Tibial nerve (tissue), 4 donors: ENCODE measurements at places on chromosomes 5 and 9.

DNA sequence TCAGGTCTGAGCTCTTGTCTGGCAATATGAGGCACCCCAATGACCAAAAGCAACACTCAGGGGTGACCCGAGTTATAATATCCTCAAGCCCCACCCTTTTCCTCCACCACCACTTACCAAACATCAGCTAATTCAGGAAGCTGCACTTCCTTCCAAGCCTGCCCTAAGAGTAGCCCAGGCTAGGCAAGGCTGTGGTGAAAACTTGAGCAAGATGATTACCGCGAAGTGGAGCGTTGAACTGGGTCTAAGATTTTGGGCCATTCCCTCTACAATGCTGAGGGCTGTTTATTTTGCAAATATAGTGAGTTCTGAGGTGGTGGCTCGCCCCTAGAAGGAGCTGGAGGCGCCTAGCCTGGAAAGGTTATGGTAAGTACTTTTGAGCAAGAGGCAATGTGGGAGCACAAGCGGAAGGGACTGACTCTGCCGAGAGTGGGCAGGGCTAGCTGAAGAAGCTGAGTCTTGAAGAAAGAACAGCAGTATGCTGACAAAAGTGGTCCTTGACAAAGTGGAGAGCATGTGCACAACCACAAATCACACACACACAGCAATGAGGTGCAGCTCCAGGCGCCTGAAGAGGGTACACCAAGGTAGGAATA is at the start of gene HK3:
HK3 (minus strand) TSS at position 51 of the 596 bp plus-strand sequence. CDS start 3,187 bp downstream, outside the sequence.
- no peak for DNase-seq

DNA sequence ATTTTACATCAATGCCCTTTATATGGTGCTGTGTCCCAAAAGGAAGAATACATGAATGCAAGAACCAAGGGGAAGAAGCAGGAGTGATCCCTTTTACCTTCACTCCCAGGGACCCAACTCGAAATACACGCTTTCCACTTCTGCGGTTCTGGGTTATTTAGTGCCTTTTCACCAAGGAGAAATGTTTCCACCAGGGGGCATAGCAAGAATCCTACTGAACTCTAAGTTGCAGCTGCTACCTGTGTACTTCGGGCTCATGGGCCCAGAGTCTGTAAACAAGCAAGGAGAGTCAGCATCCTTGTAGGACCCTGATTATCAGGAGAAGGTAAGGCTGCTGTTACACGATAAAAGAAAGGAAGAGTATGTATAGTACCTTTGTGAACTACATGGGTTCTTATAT is 45.7 kb downstream of the DPYSL3 start:
- no peak for DNase-seq

- no peak for DNase-seq
These were observed 47.7 kb upstream of the TEX48 start for GRCh38 chr9:114729706-114730105.

DNA sequence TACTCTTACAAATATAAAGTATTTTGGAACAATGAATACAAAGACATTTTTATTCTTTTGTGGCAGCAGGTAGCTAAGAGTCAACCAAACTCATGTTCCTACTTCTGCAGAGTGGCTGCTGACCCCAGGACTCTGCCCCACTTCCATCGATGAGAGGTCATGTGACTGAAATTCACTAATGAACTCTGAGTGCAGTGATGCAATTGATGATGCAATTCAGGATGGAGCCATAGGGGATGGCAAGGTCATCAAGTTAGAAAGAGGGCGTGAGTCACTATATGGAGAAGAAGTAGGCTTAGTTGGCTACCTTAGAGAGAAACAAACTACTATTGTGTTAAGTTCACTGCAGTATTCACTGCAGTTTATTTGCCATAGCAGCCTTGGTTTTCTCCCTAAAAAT is 340.4 kb downstream of the CTNND2 start:
- no peak for DNase-seq

DNA sequence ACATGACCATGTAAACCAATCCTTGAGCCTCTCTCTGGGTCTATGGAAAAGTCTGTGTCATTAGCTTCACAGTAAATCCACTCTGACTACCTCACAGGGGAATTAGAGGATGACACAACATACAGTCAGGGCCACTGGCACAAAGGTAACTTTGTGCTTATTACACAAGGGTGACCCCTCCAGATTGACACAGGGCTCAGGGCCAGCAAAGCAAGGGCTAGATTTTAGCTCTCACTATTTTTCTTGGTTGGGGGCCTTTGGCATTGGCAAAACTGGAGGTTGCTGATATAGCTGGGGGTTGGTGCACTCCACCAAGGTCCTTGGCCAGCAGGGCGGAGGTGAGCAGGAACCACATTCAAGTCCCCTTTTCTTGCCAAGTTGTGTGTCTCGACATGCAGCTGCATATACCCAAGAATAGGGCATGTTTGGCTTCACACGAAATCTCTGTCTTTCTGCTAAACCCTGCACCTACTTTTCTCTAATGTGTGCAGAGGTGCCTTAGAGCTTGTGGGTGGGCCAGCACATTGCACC is 15.2 kb upstream of the OSMR start:
- no peak for DNase-seq

- no peak for DNase-seq
These were observed 24.1 kb downstream of the PSAT1 start for GRCh38 chr9:78320875-78321496.

GRCh38 chr5:78367318-78367991 is 7.0 kb downstream of the SCAMP1 start:
- DNase-seq, result no peak

- no peak for DNase-seq
These were observed 17.8 kb downstream of the SPIN1 start for GRCh38 chr9:88406051-88406450.

- DNase-seq, result no peak
These were observed 243.1 kb downstream of the AUH start for GRCh38 chr9:91118704-91119025.

GRCh38 chr5:159560088-159560487 is 229.8 kb upstream of the IL12B start:
- DNase-seq, result no peak

DNA sequence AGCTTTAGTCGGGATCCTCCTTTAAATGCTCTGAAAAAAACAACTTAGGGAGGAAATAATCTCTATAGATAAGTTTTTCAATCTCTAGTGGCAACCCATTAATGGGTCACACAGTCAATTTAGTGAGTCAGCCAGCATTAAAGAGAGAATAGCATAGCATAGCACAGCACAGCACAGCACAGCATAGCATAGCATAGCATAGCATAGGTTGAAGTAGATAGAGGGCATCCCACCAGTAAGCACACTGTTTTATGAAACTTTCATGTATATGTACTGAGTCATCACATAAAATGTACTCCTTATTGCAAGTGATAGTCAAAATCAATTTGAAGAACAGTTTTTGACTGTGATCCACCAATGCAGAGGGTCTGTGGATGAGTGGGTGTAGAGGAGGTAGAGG is 522.9 kb downstream of the CCDC171 start:
- no peak for DNase-seq

- no peak for DNase-seq
These were observed 213.5 kb downstream of the FANCC start for GRCh38 chr9:95103871-95104580.

DNA sequence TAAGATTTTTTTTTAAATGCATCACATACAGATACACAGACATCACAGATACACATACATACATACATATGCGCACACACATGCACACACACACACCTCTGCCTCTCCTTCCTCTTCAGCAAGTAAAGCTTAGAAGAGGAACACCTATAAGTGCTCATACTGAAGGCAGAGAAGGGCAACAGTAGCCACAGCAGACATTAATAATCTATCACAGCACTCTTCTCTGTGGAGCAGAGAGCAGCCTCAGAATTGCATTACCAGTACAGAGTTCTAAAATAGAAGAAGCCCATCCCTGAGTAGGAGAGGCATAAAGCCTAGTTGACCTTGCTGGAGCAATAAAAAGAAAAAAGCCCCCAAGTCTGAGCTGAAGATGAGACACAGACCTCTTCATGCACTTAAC is 110.6 kb downstream of the MLLT3 start:
- no peak for DNase-seq

- DNase-seq, result peak; percentile 73
These were observed 1.7 kb upstream of the SLIT3 start for GRCh38 chr5:169302491-169303118.

GRCh38 chr9:125911861-125912644 is 164.9 kb downstream of the PBX3 start:
- DNase-seq, result no peak

DNA sequence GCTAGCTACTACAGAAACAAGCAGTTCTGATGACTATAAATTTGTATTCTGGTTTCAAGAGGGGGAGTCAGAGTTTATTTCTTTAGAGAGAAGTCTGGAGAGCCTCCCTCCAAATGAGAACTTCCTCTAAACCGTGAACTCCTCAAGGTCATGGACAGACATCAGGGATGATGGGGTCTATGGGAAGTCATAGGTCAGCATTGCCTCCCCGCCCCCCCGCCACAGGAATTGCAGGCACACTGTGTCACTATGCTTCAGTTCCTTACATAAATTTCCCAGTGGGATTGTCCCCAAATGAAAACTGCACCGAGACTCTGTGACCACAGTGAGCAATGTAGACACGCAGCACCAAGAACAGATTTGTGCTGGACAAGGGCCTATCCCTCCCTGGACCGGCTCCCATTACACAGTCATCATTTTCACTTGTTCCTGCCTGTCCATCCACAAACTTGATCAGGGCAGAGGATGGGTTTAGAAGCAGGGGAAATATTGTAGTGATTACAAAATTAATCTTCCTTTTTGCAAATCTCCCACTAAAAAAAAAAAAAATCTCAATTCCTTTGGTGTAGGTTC is 300.3 kb downstream of the EFNA5 start:
- DNase-seq, result no peak

DNA sequence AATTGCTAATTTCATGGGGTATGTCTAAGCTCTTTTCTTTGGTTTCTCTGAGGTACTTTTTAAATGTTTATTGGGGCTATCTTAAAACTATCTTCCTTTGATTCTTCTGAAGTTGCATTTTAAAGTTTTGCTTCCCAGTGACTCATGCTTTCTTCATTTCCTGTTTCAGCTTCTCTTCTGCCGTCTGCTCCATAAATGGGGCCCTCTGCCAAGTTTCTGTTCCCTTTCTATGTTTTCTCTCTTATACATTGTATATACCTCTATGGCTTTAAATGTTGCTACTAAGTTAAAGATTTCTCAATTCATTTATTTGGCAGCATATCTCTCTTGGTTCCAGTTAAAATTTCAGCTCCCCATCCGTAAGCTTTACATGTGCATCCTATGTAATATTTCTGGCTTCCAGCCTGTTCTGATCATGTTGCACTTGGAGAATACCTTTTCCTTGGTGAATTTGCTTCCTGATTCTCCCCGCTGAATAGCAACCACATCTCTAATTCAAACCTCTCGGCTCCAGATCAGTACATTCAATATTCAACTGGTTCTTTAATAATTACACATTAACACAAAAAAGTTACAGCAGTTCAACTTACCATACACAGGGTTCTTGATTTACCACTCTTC is 125.3 kb downstream of the ST8SIA4 start:
- no peak for DNase-seq

DNA sequence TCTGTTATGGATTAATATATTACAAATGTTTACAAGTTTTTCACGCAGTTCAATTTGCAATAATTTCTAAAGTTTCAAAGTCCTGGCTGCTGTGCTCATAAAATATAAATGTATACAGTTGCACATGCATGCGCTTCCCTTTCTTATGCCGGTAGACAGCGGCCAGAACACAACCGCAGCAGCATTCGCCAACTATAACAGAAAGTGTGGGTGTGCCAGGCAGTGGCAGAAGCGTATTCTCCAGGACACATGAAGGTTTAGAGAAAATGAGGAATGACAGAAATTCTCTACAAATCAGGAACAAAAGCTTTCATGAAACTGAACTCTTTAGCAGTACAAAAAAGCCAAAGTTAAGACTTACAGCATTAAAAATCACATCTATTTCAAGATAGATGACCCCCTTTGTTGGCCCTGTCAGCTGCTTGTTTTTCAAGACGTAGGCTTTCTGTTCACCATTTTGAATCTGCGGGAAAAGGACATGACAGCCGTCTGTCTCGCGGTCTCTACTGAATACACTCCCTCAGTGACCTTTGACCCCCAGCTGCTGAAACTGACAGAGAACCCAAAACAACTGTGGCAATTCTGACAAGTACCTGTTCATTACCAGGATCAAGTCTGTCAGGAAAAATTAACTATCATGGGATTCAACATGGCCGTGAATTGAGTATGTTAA is 252.2 kb downstream of the SLF1 start:
- DNase-seq, result no peak

- no peak for DNase-seq
These were observed 29.3 kb downstream of the TLR4 start for GRCh38 chr9:117733465-117733864.

DNA sequence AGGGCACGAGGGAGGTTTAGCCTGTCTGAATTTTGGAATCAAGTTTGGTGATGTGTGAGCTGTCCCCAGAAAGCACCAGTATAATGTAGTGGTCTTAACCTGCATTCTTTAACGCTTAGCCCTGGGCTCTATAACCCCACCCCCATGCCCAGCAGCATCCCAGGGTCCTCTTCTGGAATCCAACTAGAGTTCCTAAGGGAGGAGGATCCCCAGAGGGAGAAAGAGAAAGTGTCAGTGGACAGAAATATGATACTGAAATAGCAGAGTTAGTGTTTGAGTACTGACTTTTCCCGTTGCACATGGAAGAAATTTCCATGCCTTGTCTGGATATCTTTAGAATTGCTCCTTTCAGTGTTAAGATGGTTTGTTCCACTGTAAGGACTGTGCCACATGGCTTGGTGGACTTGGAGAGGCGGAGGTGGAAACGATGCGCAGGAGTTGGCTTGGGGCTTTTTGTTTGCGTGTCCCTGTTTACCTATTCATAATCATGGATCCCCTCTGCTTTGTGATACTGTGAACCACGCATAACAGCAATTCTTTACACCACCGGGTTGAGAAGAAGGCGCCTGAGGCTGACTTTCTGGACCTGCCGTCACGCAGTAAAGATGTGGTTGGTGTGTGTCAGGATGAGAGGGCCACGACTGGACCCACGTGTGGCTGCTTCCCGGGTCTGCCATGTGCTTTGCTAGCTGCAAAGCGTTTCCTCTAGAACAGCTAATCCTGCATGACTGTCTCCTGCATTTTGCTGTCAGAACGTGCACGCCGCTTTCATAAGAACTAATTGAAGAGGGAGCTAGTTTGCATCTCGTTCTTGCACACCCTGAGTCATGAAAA is 142.3 kb downstream of the SMARCA2 start:
- no peak for DNase-seq

DNA sequence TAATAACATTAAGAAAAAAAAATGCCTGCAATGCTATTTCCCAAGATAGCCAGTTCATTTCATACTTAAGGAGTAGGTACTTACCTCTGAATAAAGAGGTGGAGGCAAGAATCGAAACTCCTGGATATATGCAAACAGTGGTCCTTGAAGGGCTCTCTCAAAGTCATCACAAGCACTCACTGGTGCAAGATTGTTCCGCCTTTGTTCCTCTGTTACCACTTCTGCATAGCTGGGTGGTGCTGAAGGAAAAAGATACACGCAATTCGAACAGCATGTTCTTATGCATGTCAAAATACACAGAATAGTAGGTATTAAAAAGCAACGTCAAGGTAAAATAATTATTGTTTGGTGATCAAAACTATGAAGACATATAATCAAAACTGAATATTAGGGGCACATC is 9.5 kb downstream of the ARRDC3 start:
- DNase-seq, result no peak
